PC-3 (cell line): ENCODE measurements at places on chromosomes 13 and 19. TPM values are rescaled to one million over a fixed set of nuclear protein-coding genes. Genes with fewer than 3 reads are reported as not detected.

The DNAJC3 gene
- 17.8 and 20.5 TPM in 2 replicates for total RNA-seq

The SLC1A6 gene
- 4.4 and 9.6 TPM in 2 replicates for total RNA-seq

The SHANK1 gene
- total RNA-seq: 0.12 and 0.47 TPM in 2 replicates

The LCP1 gene
- total RNA-seq: 133 and 143 TPM in 2 replicates

The C2CD4C gene
- 0.29 TPM in 2 replicates for total RNA-seq

The LGALS4 gene
- 0.51 TPM in 1 of 2 replicates, not detected in the other for total RNA-seq

The ABCC4 gene
- total RNA-seq: 17.7 and 18.9 TPM in 2 replicates

GRCh38 chr13:105928048-105928447 lies 607.4 kb downstream of the EFNB2 start:
- no peak for DNase-seq

DNA sequence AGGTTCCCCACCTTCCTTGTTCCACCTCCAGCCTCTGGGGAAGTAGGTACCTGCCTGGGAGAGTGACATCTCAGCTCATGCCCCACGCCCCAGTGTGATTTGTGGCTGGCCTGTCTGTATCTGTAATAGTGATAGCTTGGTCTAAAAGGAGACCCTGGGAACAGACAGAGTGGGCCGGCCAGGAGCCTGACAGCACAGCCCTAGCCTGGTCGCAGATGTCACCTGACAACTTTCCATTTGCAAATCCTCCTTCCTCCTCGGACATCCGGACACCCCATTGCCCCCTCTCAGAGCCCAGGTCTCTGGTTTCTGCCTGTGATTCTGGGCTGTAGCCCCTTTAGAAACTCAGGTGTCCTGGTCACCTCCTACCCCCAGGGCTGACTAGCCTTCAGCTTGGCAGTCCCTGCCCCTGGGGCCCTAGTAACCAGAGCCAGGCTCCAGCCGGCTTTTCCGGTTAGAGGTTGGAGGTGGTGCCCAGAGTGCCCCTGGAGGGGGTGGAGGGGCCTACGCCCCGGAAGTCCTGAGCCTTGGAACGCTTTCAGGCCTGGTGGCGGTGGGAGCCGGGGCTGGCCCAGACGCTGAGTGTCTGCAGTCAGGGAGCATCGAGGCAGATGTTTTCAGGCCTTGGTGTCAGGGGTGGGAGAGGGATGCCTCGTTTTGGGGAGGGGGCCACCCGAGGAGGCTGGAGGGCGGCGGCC lies 6.5 kb downstream of the LRRC8E start:
- DNase-seq: peak; percentile 68

DNA sequence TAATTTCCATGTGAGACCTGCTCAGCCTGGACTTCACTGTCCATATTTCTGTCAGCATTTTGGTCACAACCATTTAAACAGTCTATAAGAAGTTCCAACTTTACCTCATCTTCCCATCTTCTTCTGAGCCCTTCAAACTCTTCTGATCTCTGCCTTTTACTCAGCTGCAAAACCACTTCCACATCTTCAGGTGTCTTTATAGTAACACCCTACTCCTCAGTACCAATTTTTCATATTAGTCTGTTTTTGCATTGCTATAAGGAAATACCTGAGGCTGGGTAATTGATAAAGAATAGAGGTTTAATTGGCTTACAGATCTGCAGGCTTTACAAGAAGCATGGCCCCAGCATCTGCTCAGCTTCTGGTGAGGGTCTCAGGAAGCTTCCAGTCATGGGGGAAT lies 1648.9 kb upstream of the SLC10A2 start:
- DNase-seq: no peak

DNA sequence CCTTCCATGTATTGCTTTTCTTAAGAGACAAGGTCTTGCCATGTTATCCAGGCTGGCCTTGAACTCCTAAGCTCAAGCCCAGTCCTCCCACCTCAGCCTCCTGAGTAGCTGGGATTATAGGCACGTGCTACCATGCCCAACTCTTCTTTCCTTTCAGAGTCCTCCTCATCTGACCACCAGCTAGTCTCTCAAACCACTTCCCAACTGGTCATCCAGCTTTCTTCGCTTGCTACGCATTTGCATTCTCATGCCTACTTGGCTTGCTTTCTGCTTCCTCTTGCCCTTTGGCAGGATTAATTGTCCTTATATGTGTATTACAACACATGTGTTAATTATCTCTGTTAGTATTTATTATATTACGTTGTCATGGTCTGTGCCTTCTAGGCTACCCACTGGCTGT lies 6.3 kb downstream of the GPR18 start:
- no peak for DNase-seq

- no peak for DNase-seq
Observed at GRCh38 chr19:1387684-1388636, 4.3 kb downstream of the NDUFS7 start.

DNA sequence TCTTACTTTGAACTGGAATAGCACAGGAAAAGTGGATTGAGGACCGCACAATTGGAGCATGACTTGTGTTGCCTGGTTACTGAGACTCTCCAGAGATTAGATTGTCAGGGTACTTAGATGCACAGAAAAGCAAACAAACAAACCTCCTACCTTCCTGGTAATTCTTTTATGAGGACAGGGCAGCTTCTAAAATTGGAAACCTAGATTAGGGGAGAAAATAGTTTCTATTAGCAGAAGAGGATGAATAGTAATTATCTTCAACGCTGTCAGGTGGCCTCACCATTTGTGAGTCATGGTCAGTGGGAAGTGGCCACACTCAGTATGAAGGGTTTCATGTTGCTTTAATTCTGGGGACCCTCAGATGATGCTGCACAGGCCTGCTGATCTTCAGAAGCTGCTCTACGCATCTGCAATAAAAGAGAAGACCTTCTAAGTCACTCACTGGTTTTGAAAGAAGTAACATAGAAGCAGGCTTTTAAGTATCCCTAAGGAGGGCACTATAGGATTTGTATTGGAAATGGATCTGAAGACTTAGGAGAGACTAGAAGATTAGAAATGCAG lies 106.8 kb downstream of the LACC1 start:
- peak; percentile 3 for DNase-seq

DNA sequence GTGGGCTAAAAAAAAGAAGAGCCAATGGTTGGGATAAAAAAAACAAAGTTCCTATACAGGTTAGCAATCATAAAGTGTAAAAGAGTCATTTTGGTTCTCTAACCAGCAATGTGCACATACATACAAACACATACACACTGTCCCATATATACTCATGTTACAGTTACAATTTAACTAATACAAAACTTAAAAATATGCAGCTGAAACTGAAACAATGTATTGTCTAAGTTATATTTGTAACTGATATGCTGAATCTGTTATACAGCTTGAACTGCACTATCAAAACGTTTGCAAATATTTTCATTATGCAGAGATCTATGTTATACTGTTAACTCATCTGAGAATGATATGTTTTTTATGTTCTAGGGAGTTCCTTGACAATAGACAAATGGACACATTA lies 173.7 kb downstream of the KLF12 start:
- DNase-seq: no peak

DNA sequence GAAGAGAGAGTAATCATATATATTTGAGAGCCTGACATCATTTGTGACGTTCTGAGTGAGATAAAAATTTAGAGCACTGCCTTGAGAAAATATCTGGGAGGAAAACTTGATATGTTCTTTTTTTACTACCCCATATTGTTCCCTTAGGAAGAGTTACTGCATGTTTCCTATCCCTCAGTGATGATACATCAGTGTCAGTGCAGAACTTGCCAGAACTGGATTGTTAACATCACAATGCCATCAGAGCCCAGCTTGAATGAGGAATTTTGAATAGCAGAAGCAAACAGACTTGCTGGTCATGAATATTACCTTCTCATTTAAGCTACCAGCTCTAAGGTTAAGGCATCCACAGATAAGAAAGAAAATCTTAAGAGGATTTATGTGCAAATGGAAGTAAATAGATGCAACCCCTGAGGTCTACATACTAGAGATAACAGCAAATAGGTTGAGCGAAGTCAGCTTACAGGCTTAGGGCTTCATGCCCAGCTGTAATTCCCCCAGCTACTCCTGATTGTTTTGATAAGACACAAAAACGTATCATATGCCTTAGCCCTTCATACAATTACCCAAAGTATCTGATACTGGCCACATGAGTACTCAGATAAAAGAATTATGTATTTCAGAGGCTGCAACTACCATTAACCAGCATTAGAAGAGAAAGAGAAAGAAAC lies 313.7 kb upstream of the ATXN8OS start:
- DNase-seq: no peak

DNA sequence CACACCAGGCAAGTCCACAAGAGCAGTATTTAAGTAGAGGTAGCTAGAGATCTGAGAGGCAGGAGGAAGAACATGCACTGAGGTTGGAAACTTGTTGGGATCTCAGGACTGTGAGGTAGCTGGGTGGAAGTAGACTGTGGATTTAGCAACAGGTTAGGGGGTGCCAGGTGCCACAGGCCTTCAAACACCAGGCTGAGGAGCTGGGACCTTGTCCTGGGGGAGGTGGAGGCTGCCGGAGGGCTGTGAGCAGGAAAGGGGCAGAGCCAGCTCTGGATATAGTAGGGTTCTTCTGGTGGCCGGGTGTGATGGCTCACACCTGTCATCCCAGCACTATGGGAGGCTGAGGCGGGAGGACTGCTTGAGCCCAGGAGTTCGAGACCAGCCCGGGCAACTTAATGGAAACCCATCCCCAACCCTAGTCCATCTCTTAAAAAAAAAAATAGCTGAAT lies 3.1 kb downstream of the FUZ start:
- no peak for DNase-seq
